Right ventricle myocardium inferior (tissue), 1 donor: ENCODE measurements at places on chromosomes 13 and 19. TPM values are rescaled to one million over a fixed set of nuclear protein-coding genes. Genes with fewer than 3 reads are reported as not detected.

The ENOX1 gene
- total RNA-seq: 6.1 TPM

The VAV1 gene
- 3.1 TPM for total RNA-seq

The CDKN2D gene
- total RNA-seq: 9.9 TPM

The TUBB4A gene
- 6.2 TPM for total RNA-seq

The CBY2 gene
- not detected for total RNA-seq

The CLC gene
- not detected for total RNA-seq

The CBLC gene
- total RNA-seq: not detected

The RFPL4AL1 gene
- not detected for total RNA-seq

The GGN gene
- not detected for total RNA-seq

The PNMA8A gene
- total RNA-seq: 7.6 TPM

The CARS2 gene
- 52.1 TPM for total RNA-seq

The SLC6A16 gene
- 0.92 TPM for total RNA-seq

The PCDH9 gene
- 9.9 TPM for total RNA-seq

The KRTDAP gene
- total RNA-seq: not detected

The ZNF546 gene
- 5.1 TPM for total RNA-seq

The HPN gene
- 5.5 TPM for total RNA-seq
